ENCODE measurements at places on chromosomes 2 and 18. TPM values are rescaled to one million over a fixed set of nuclear protein-coding genes. Genes with fewer than 3 reads are reported as not detected.

SP140L gene
- 12.2 TPM for total RNA-seq

KLHL41 gene
- 0.33 TPM for total RNA-seq

ASAP2 gene
- 43.5 TPM for total RNA-seq

DNAJC5G gene
- total RNA-seq = not detected

CCDC74B gene
- total RNA-seq = 9.8 TPM
